Activated naive CD4-positive, alpha-beta T cell treated with anti-CD3 and anti-CD28 coated beads for 36 hours (primary cell): ENCODE measurements at places on chromosomes 2 and 18. TPM values are rescaled to one million over a fixed set of nuclear protein-coding genes. Genes with fewer than 3 reads are reported as not detected.

DNA sequence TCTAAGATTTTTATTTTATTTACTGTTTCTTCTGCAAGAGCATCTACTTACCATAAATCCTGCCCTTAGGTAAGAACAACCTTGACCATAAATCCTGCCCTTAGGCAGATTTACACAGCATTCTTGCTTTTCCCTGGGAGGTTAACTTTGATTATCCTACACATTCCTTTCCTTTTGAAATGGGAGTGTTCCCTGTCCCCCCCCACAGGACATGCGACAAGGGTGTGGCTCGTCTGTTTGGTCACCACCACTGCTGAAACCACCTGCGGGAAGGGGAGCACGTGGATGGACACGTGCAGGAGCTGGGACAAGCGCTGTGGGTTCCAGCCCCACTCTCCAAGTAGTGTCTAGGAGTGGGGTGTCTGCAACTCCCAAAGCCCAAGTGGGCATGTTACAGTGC lies 239.3 kb upstream of the SP5 start:
- H3K4me1 ChIP-seq = no peaks in the 10 kb centered on the region
- H3K27me3 ChIP-seq = peaks cover 2% of the 10 kb centered on the region
- no peak overlapping the region for H3K27ac ChIP-seq
- no peak for DNase-seq
- H3K36me3 ChIP-seq = no peaks in the 10 kb centered on the region
- H3K4me3 ChIP-seq = no peak overlapping the region

DNA sequence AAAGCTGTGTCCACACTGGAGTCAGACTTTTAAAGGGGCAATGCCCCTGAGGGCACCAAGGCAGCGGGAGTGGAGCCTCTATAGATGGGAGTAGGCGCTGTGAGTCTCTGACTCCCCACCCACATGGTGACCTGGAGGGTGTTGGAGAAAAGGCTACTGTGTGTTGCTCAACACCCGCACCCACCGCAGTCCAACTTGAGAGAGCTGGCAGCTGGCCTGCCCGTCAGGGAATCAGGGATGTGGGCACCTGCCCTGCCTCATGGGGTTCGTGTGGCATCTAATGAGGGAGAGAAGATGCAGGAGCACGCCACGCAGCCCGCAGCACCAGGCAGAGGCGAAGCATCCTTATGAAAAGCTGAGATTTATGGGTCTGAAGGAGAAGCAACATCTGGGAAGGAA lies 84.2 kb downstream of the KLHL29 start:
- no peaks in the 10 kb centered on the region for H3K4me1 ChIP-seq
- H3K4me3 ChIP-seq = no peak overlapping the region
- H3K27ac ChIP-seq = no peak overlapping the region
- DNase-seq = no peak
- H3K36me3 ChIP-seq = no peaks in the 10 kb centered on the region
- H3K27me3 ChIP-seq = peaks cover 22% of the 10 kb centered on the region

DNA sequence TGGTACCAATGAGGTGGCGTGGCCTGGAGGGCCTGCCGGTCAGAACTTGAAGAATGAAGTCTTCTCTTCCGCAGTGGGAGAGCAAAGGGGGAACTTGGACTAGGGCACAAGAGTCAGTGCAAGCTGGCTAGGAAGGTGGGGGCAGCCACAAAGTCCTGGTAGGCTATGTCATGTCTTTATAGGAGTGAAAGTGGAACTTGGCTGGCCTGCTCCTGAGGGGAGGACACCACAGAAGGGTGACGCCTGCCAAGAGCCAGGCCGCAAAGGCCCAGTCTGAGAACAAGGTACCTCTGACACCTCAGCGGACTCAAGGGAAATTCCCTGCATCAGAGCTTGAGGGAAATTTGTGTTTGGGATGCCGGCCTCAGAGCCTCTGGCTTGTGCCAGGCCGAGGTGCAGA lies 32.2 kb upstream of the MAP3K20 start:
- H3K27me3 ChIP-seq = no peaks in the 10 kb centered on the region
- no peak overlapping the region for H3K4me3 ChIP-seq
- H3K4me1 ChIP-seq = peaks cover 2% of the 10 kb centered on the region
- no peak overlapping the region for H3K27ac ChIP-seq
- no peak for DNase-seq

DNA sequence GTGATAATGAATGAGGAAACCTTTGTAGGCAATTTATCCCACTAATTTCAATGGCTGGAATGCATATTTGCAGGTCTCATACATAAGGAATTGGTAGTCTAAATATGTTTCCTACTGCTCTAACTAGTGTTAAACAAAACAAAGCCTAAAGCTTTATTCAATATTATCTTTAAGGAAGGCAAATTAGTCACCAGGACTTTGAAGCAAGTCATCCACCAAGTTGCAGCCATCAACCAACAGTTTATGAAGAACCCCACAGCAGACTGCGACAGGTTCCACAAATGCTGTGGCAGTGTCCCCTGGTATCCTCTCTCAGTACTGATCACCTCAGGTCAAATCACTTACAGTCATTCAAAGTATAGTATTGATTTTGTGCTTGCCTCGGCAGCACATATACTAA lies 181.5 kb upstream of the ZFP36L2 start:
- H3K27me3 ChIP-seq = no peaks in the 10 kb centered on the region
- H3K4me1 ChIP-seq = no peaks in the 10 kb centered on the region
- H3K36me3 ChIP-seq = peaks cover 4% of the 10 kb centered on the region
- H3K27ac ChIP-seq = no peak overlapping the region

- H3K27me3 ChIP-seq = no peaks in the 10 kb centered on the region
- H3K27ac ChIP-seq = no peak overlapping the region
- no peak overlapping the region for H3K4me3 ChIP-seq
- no peaks in the 10 kb centered on the region for H3K4me1 ChIP-seq
- H3K36me3 ChIP-seq = no peaks in the 10 kb centered on the region
- no peak for DNase-seq
Observed at GRCh38 chr2:101420623-101421022, 33.3 kb upstream of the CREG2 start.

- H3K27me3 ChIP-seq = peaks cover 10% of the 10 kb centered on the region
- H3K36me3 ChIP-seq = no peaks in the 10 kb centered on the region
- H3K4me3 ChIP-seq = no peak overlapping the region
Observed at GRCh38 chr18:3792711-3793110, 342.7 kb downstream of the TGIF1 start.

- H3K27ac ChIP-seq = no peak overlapping the region
- H3K4me1 ChIP-seq = no peaks in the 10 kb centered on the region
- H3K36me3 ChIP-seq = no peaks in the 10 kb centered on the region
- no peaks in the 10 kb centered on the region for H3K27me3 ChIP-seq
Observed at GRCh38 chr2:166831930-166832329, 56.4 kb upstream of the XIRP2 start.

- no peaks in the 10 kb centered on the region for H3K36me3 ChIP-seq
- H3K4me3 ChIP-seq = no peak overlapping the region
- H3K27ac ChIP-seq = no peak overlapping the region
- no peaks in the 10 kb centered on the region for H3K27me3 ChIP-seq
- no peaks in the 10 kb centered on the region for H3K4me1 ChIP-seq
Observed at GRCh38 chr2:99877963-99878362, 264.4 kb downstream of the AFF3 start.

- no peak for DNase-seq
- no peaks in the 10 kb centered on the region for H3K27me3 ChIP-seq
Observed at GRCh38 chr2:44680424-44680971, 261.0 kb upstream of the SIX3 start.

DNA sequence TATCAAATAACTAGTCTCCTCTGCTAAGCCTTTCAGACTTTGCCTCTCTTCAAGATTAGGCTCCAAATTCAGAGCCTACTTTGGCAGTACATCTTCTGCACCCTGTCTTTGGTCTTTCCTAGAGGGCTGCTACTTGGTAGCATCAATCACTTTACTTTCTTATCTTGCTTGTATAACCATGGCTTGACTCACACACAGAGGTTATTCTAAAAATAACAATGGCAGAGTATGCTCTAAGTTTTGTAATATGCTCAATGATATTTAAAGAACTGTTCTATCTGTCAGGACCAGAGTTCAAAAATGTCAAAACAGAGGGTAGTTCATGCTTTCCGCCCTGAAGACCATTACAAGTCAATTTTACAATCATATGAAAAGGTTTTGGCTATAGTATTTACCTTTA lies 27.7 kb downstream of the THOC1 start:
- no peaks in the 10 kb centered on the region for H3K27me3 ChIP-seq
- no peak for DNase-seq
- H3K4me3 ChIP-seq = no peak overlapping the region
- no peak overlapping the region for H3K27ac ChIP-seq
- peaks cover 2% of the 10 kb centered on the region for H3K4me1 ChIP-seq

DNA sequence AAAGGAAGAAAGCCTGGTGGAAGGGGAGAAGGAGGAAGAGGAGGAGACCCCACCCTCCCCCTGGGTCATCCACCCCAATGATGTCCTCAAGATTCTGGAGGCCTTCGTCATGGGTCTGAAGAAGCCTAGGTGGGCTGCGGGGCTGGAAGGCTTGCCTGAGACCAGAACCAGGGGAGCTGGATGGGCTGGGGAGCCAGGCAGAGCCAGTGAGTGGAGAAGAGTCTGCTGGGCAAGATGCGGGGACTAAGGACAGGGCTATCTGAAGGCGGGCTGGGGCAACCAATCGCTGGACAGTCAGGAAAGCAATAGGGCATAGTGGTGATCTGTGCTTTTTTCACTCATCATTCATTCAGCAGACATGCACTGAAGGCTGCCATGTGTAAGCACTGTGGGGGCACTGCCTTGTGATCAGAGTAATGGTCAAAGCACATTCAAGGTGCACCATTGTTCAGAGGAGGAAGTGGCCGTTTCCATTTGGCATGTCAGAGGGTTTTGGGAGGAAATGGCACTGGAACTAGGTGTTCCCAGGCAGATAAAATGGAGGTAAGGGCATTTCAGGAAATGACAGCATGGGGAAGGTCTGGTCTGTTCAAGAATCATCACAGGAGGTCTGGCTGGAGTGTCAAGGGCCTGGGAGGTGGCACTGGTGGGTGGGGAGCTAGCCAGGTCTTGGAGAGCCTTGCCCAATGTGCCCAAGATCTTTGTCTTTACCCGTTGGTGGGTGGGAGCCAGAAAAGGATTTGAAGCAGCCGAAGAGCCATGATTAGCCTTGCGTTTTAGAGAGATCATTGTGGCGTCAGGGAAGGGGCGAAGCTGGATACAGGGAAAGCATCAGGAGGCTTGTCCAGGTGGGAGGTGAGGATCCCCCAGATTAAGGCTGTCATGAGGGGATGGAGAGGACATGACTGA lies 24.2 kb downstream of the OTOF start:
- no peaks in the 10 kb centered on the region for H3K27me3 ChIP-seq
- DNase-seq = no peak
- no peaks in the 10 kb centered on the region for H3K4me1 ChIP-seq
- no peak overlapping the region for H3K27ac ChIP-seq
- no peaks in the 10 kb centered on the region for H3K36me3 ChIP-seq

- H3K4me1 ChIP-seq = no peaks in the 10 kb centered on the region
- no peak for DNase-seq
- no peaks in the 10 kb centered on the region for H3K36me3 ChIP-seq
- H3K27ac ChIP-seq = no peak overlapping the region
- H3K4me3 ChIP-seq = no peak overlapping the region
- H3K27me3 ChIP-seq = no peaks in the 10 kb centered on the region
Observed at GRCh38 chr2:16034975-16035746, 94.8 kb downstream of the MYCN start.

DNA sequence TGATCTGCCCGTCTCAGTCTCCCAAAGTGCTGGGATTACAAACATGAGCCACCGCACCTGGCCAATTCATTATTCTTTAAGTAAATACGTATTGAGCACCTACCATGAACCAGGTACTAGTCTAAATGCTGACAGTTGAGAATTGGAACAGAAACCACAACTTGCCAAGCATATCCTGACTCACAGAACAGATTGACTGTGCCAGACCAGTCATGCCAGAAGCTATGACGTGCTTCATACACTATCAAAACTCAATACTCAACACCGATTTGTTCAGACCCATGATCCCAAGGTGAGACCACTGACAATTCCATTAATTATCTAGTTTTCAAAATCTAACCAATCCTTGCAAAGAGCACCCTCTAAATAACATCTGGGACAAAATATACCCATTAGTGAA lies 148.6 kb downstream of the B3GNT2 start:
- H3K36me3 ChIP-seq = no peaks in the 10 kb centered on the region
- peaks cover 2% of the 10 kb centered on the region for H3K4me1 ChIP-seq
- H3K27ac ChIP-seq = no peak overlapping the region
- H3K4me3 ChIP-seq = no peak overlapping the region
- no peak for DNase-seq

GRCh38 chr2:134410006-134410405 lies 156.1 kb downstream of the MGAT5 start:
- H3K36me3 ChIP-seq = peaks cover 9% of the 10 kb centered on the region
- no peak for DNase-seq
- H3K27me3 ChIP-seq = no peaks in the 10 kb centered on the region
- H3K4me1 ChIP-seq = peaks cover 18% of the 10 kb centered on the region
- no peak overlapping the region for H3K4me3 ChIP-seq

GRCh38 chr18:62372156-62372555 lies 47.0 kb downstream of the TNFRSF11A start:
- H3K36me3 ChIP-seq = no peaks in the 10 kb centered on the region
- no peak overlapping the region for H3K27ac ChIP-seq
- no peak for DNase-seq
- no peak overlapping the region for H3K4me3 ChIP-seq
- no peaks in the 10 kb centered on the region for H3K27me3 ChIP-seq

DNA sequence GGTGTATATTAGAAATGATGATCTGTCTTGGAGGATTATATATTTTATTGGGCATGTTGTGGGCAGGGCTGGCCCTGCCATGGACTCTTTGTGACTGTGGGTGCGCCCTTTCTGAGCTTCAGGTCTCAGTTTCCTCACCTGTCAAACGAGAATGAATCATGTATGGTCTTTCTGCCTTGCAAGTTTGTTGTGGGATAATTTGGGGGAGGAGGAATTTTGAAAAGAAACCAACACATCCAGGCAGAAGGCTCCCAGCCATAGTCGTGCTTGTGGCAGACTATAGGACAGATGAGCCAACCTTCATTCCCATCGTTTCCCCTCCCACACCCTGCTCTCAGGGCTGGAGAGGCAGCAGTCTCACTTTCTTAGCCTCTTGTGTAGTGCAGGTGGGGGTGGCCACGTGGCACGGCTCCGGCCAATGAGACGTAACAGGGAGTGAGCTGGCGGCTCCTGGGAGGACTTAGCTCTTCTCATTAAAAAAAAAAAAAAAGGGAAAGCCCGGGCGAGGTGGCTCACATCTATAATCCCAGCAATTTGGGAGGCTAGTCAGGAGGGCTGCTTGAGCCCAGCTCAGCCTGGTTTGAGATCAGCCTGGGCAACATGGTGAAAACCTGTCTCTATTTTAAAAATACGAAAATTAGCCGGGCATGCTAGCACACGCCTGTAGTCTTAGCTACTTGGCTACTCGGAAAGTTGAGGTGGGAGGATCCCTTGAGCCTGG lies 63.1 kb downstream of the RHOB start:
- H3K27me3 ChIP-seq = peaks cover 3% of the 10 kb centered on the region
- peaks cover 5% of the 10 kb centered on the region for H3K4me1 ChIP-seq
- H3K36me3 ChIP-seq = no peaks in the 10 kb centered on the region
- H3K27ac ChIP-seq = no peak overlapping the region
- peak; percentile 13 for DNase-seq

The DYNAP gene
- not detected for total RNA-seq

The KIF3C gene
- total RNA-seq = 3.0 TPM

The IL36G gene
- not detected for total RNA-seq

The UGT1A5 gene
- total RNA-seq = not detected

The LYPD6B gene
- total RNA-seq = not detected

The STEAP3 gene
- total RNA-seq = 0.07 TPM

The NPPC gene
- total RNA-seq = 0.57 TPM

The NYAP2 gene
- total RNA-seq = not detected

The C2orf68 gene
- total RNA-seq = 31.0 TPM

The DSG1 gene
- total RNA-seq = not detected

The LINC00305 gene
- total RNA-seq = not detected
